ENCODE measurements at places on chromosomes 5 and 9.

GRCh38 chr9:121698627-121699570 lies 47.5 kb downstream of the DAB2IP start:
- peak; percentile 82 for DNase-seq

GRCh38 chr5:59745415-59745863 lies 148.1 kb downstream of the PDE4D start:
- no peak for DNase-seq

DNA sequence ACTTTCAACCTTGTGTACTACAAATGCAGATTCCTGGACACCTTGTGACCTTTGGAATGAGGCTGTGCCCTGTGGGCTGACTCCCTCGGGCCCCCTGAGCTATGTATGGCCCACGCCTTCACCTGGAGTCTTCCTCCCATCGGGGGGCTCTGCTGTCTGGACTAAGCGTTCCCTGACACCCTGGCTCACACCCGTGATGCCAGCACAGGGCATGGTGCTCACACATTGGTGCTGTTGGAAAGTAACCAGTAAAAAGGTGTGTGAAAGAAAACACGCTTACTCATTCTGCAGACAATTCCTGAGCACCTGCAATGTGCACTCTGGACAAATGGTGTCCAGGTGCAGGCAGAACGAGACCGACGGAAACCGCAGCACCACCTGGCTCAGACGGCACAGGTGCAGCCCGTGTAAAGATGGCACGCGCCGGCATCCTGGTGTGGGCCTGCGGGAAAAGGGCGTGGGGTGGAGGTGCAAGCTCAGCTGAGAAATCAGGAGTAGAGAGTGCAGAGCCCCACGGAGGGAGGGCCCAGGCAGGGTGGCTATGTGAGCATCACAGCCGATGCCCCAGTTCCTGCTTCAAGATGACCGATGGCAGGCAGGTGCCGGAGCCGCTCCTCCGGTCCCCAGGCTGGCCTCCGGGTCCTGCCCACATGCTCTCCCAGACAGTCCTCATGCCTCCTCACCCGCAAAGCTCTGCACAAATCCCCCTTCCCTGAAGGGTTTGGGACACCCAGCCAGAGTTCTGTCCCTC lies 11.0 kb downstream of the LPCAT1 start:
- DNase-seq: peak; percentile 64

DNA sequence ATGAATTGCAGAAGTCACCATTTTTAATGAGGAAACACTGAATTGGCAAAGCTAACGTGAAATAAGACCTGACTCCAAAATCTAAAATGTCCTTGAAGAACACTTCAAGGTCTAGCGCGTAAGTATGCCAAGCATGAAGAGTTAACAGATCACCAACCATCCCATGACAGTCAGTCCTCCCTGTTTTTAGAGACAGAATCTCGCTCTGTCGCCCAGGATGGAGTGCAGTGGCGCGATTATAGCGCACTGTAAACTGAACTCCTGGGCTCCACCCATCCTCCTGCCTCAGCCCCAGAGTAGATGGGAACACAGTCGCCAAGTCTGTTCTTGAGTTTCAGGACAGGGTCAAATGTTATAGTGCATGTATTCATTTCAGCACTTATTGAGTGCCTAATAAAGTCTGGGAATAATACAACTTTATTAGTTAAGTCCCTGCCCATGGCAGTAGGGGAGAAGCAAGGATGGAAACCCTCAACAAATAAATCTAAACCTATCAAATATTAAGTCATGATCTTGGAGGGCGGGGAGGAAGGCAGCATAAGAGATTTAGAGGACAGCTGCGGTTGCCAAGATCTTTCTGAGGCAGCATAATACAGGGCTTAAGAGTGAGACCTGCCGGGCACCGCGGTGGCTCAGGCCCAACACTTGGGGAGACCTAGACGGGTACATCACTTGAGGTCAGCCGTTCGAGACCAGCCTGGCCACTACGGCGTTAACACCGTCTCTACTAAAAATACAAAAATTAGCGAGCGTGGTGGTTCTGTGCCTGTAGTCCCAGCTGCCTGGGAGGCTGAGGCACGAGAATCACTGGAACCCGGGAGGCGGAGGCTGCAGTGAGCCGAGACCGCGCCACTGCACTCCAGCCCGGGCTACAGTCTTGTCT lies 1.1 kb downstream of the ATPSCKMT start:
- DNase-seq: no peak

DNA sequence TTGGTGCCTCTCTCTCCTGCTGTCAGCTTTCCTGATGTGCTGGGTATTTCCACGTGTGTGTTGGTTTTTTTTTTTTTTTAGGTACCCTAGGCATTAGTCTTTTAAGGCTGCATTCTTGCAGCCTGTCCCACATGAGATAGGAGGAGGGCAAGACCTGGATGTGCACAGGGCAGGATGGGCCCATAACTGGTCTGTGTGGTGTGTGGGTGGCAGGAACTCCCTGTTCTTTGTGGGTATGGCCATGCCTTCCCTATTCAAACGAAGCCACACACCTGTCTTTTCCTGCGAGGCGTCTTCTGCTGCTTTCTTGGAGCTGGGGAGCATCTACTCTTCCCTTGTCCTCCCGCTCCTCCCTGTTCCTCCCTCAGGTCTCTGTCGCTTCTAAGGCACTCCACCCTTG lies 6.8 kb downstream of the SYK start:
- DNase-seq: no peak

GRCh38 chr9:75993434-75993833 lies 103.0 kb downstream of the PCSK5 start:
- DNase-seq: no peak

GRCh38 chr9:14147738-14148137 lies 166.2 kb downstream of the NFIB start:
- no peak for DNase-seq

- no peak for DNase-seq
These were observed 17.6 kb downstream of the TSPAN17 start for GRCh38 chr5:176664886-176665285.

DNA sequence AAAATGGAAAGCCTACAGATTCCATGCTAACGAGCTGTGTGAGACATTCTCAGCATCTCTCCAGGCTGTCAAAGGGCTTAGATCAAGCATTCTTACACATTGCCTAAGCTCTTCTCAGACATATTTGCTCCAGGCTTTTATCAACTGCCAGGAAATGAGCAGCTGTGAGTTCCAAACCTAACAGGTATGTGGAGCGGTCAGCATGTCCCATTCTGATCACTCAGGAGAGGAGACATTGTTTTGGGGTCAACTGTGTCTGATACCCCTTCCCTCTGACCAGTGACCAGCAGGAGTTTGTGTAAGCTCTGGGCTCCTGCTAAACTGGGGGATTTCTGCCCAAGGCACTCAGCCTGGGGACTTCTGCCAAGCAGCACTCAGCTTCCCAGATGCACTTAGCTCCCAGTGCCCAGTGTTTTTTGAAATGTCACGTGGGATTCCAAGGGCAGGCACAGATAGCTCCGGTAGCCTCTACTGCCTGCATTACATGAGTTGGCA lies 229.1 kb downstream of the SEC61B start:
- DNase-seq: no peak

DNA sequence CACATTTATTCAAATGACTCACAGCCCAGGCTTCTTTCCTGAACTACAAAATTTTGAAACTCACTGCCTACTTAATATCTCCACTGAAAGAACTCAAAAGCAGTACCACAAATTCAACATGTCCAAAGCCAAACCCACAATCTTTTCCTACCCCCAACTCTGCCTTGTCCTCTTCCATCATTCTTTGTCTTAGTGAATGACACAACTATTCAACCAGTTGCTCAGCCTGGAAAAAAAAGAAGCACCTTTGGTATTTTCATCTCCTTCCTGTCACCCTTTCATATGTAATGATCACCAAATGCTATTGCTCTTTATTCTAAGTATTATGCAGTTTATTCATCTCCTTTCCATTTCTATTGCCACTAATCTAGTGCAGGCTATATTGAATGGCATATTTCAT lies 216.3 kb downstream of the TMEM232 start:
- DNase-seq: no peak

GRCh38 chr5:6505783-6506557 lies 57.3 kb downstream of the UBE2QL1 start:
- DNase-seq: no peak

GRCh38 chr5:94715768-94716167 lies 97.3 kb downstream of the SLF1 start:
- DNase-seq: no peak

GRCh38 chr5:122078116-122079110 lies at the start of gene LOX:
Gene LOX (minus strand): TSS chr5:122078259. CDS start chr5:122077985, 274 bp downstream.
- DNase-seq: peak; percentile 74

DNA sequence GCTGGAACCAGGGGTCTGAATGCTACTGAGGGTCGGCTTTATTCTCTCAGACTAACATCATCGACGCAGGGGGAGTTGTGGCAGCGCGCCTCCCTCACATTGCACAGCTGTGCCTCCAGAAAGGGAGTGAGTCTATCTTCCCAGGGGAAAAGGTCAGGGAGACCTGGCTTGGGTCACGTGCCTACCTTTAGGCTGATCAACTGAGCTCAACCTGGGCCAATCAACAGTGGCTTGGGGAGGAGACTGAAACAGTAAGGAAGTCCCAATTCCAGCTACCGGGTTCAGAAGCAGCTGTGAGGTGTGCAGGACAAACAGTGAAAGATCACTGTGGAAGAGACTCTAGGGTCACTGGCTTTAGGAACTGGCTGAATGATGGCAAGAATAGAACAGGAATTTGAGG lies 14.3 kb downstream of the SNX30 start:
- no peak for DNase-seq

GRCh38 chr5:2166979-2167377 lies 284.3 kb upstream of the IRX4 start:
- no peak for DNase-seq

DNA sequence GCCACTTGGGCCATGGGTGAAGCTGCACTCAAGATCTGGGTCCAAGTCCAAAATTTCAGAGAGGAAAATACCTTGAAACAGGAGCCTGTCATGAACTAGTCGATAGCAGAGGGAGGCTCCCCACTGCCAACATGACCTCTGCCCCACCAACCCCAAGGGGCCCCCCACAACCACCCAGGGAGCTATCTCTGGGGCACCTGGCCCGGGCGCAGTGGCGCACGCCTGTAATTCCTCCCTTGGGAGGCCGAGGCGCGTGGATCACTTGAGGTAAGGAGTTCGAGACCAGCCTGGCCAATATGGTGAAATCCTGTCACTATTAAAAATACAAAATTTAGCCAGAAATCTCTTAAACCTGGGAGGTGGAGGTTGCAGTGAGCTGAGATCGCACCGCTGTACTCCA lies 20.1 kb upstream of the HMCN2 start:
- no peak for DNase-seq

DNA sequence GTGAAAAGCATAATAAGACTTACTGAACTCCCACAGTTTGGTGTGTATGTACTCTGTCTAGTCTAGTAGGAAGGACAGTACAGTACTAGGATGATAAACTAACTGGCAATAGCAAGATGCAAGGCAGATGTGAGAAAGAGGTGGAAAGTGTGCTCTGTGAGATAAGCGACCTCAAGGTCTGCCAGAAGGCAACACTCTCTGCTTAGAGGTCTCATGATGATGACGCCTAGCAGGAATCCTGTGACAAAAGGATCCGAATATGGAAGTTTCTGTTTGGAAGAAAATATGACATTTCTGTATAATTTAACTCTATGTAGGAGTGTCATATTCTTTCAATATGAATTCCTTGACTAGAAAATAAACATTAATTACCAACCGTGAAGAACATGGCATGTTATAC lies 112.2 kb downstream of the PLPPR1 start:
- DNase-seq: no peak

DNA sequence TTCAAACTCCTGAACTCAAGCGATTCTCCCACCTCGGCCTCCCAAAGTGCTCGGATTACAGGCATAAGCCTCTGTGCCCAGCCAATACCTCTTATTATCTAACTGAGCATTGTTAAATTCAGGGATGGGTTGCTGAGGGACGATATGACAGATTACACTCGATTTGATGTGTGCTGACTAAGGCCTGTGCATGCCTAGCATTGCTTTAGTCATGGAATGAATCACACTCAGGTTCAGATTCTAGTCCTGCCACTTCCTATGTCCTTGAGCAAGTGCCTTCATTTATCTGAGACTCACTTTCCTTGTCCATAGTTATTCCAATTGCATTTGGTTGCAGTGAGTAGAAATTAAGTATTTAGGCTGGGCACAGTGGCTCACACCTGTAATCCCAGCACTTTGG lies 19.5 kb downstream of the THBS4 start:
- no peak for DNase-seq

DNA sequence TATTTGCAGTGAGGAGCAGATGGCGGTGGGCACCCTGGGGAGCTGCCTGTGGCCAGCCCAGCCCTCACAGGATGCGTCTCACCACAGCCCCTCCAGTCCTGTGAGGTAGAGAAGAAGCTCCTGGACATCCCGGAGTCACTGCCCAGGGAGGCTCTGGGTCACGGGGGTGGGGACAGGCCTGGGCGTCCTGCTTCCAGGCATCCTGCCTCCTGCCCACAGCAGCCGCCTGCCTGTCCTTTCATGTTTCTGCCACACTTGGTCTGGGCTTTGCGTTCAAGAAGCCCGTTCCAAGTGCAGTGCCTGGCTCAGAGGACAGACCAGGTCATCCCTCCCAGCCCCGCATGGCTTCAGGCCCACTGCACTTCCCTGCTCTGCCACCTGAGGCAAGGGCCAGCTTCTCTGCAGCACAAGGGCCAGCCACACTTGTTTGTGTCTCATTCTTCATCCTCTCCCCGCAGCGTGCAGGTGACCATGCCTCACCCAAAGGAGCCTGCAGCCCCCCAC lies 38.2 kb downstream of the ZDHHC11B start:
- no peak for DNase-seq

GRCh38 chr5:6743161-6743560 lies 29.9 kb downstream of the TENT4A start:
- DNase-seq: no peak

- no peak for DNase-seq
These were observed 5.4 kb upstream of the PITX1 start for GRCh38 chr5:135039271-135040033.

DNA sequence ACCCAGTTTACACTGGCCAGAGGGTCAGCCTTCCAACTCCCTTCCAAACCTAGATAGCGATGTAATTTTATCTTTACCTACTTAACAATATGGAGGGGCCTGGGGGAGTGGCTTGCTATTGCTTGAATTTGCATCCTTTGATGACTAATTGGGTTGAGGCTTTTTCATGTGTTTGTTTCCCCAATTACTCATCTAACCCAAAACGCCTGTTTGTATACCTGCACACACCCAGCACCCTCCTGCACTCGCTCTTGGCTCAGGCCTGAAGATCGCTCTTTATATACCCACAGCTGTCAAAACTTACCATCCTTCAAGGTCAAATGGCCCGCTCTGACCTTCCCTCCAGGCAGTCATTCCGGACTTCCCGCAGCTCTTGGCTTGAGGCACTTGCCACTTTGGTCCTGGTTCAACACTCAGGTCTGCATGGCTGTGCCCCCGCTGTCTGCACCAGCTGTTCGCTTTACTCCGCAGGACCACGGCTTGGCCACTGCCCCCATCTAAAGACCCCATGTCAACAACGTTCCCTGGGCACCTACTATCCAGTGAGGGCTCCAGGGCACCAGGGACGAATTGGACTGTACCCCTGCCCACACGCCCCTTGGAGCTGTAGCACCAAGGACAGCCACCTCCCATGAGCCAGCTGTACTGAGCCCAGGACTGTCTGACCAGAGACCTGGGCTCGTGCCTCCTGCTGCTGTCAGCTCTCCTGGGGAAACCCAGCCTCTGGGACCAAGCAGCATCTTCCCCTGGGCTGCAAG lies 76.1 kb upstream of the ADAMTS2 start:
- peak; percentile 40 for DNase-seq

All from upper lobe of right lung (tissue), 1 donor.